ENCODE measurements at places on chromosomes 6 and 20.

- DNase-seq = no peak
Observed at GRCh38 chr6:35046862-35047261, 94.3 kb downstream of the TCP11 start.

DNA sequence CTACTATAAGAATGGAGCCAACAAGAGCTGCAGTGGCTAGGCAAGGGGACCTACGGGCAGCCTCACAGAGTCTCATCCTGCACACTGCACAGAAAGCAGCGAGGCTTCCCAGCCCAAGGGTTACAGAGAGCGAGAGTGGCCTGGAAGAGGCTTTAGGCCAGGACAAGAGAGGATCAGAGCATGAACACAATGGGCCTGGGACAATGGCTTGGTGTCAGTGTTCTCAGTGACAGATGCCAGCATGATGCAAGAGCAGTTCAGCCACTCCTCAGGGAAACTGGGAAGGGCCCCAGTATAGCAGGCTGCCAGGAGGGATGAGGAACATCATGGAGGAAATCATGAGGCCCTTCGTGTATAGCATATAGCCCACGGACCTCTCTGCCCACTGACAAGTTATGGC, 108.0 kb downstream of the NUS1 start:
- no peak for DNase-seq

DNA sequence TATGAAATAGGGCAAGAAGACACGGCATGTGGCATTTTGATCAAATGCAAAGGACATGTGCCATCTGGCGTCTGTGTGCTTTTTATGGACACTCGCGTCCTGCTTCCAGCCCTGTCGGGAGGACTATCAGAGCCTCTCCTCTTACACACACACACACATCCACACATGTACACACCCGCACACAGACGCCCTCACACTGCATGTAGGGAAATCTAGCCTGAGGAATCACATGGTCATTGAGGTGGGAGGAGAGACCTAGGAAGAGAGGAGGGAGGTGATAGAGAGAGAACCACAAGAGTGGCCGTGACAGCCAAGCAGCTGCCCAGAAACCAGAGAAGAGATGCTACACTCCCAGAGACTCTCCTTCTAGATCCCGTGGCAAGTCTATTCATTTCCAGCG, 105.9 kb upstream of the CDYL start:
- DNase-seq = no peak

- peak; percentile 63 for DNase-seq
Observed at GRCh38 chr6:163860287-163861081, 446.0 kb downstream of the QKI start.

Data from AG08396 (cell line).